Heart right ventricle (tissue), 16 donors: ENCODE measurements at places on chromosomes 7 and 10. TPM values are rescaled to one million over a fixed set of nuclear protein-coding genes. Genes with fewer than 3 reads are reported as not detected.

AGMO gene
- 0.70 TPM for total RNA-seq

ST8SIA6 gene
- 7.1 TPM for total RNA-seq

PAX4 gene
- total RNA-seq, result not detected

CCL24 gene
- total RNA-seq, result 1.3 TPM

TCAF2 gene
- 2.7 TPM for total RNA-seq

AEBP1 gene
- 20.8 TPM for total RNA-seq

STRIP2 gene
- total RNA-seq, result 23.8 TPM

PLXNA4 gene
- total RNA-seq, result 15.5 TPM

TAS2R40 gene
- total RNA-seq, result not detected

GPR15LG gene
- total RNA-seq, result not detected

CISD1 gene
- total RNA-seq, result 171 TPM

GPR141 gene
- total RNA-seq, result not detected

INMT gene
- 25.5 TPM for total RNA-seq

PLCE1 gene
- total RNA-seq, result 19.7 TPM

NANOS1 gene
- 4.3 TPM for total RNA-seq

PRKCQ gene
- total RNA-seq, result not detected

PIK3AP1 gene
- 2.4 TPM for total RNA-seq

PTER gene
- 10.4 TPM for total RNA-seq

PRSS1 gene
- not detected for total RNA-seq

TEX36 gene
- not detected for total RNA-seq

CALY gene
- not detected for total RNA-seq

ASAH2 gene
- total RNA-seq, result 2.9 TPM

HECW1 gene
- total RNA-seq, result not detected

LGI1 gene
- total RNA-seq, result 0.68 TPM

SORBS1 gene
- 1,234 TPM for total RNA-seq

BBIP1 gene
- 16.6 TPM for total RNA-seq

SGPL1 gene
- total RNA-seq, result 10.5 TPM

LRMDA gene
- total RNA-seq, result 18.9 TPM

SLC16A9 gene
- total RNA-seq, result 2.1 TPM

TMEM130 gene
- total RNA-seq, result not detected

NODAL gene
- total RNA-seq, result not detected
